ENCODE measurements at places on chromosomes 2 and 18.

DNA sequence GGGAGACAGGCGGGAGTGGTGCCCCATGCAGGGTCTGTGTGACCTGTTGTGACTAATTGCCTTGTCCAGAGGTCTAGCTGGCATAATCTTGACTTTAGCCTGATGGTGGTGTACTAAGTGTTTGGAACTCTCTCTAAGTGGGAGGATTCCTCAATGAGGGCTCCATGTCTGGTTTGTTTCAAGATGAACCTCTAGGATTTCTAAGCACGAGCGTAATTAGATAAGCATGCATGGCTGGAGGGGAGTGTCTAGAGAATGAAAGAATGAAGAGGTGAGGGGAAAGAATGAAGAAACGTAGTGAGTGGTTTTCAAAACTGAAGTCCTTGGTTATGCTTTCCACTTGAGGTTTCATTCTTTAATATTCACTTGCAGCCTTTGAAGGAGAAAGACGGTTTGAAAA lies 833.2 kb upstream of the GYPC start:
- no peak for DNase-seq

DNA sequence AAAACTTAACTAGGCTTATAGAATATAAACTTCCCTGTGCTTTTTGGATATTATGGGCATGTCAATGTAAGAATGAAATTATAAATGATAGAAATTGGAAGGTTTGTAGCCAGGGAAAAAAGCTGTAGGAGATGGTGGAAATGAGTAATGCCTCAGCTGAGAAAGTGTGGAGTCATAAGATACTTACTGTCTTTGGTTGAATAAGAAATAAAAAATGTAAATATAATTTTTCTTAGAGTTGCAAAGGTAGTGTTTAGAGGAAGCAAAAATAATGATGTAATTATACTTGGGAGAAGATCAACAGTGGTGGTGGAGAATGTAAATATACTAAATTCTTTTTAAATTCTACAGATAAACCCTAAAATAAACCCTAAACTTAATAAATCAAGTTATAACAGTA lies 26.2 kb upstream of the RND3 start:
- DNase-seq: no peak

DNA sequence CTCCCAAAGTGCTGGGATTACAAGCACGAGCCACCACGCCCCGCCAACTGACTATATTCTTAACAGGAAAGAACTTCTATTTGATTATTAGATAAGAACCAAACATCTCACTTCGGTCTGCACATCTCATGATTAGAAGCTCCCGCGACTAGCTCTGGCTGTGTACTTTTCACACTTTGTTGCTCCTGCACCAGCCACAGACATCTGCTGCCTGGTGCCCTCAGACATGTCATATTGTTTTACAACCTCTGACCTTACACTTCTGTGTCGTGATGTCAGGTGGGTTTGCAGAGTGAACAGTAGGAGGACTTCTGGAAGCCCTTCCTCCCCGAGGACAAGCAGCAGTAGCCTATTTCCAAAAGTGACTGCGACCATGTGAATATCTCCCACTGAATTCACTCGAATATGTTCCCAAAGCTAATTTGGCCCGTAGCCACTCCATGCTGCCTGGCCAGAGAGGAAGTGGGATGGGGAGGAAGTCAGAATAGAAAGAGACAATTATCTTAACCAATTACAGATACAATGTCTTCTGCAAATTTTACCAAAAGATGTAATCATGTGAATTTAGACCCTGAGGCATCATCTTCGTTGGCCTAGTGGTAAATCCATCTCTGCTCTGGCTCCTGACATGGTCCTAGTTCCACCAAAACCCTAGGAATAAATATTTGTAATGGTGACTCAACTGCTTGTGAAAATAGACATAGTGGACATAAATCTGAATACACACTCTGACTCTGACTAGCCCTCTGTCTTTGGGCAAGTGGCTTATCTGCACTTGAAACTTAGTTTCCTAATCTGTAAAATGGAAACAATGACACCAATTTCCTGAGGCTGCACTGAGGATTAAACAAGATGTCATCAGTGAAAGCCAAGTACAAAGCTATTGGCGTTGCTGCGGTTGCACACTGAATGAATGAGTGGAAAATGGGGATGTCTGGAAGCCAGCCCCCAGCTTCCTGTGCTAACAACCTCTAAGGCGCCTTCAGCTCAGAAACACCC lies 406.1 kb downstream of the LRATD1 start:
- no peak for DNase-seq

- no peak for DNase-seq
Observed at GRCh38 chr2:104462731-104463130, 391.2 kb upstream of the POU3F3 start.

DNA sequence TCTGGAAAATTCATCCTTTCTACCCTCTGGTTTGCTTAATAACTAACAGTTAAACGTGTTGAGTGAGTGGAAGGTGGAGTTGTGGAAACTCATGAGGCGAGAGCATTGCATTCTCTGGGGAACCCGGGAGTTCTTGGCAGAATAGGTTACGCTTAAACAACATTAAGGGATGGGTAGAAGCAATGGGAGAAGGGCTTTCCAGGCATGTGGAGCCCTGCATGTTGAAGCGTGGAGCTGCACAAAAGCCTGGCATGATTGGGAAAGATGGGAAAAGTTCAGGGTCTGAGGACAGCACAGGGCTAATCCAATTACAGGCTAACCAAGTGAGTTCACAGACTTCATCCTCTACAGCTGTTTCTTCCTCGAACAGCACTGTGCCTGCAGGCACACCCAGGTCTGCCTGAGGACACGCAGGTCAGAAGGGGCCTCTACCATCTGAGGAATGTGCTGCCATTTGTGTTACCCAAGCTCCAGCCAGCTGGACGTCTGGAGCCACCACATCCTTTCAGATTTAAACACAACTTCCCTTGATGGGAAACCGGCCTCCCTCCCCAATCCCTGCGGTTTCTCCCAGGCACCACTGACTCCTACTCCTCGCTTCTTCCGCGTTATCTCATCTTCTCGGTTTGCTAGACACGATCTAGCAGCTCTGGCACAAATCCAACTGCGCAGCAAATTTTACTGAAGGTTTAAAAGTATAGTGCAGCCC lies 164.2 kb downstream of the ANTXR1 start:
- no peak for DNase-seq

- no peak for DNase-seq
Observed at GRCh38 chr2:118830118-118830517, 17.3 kb downstream of the EN1 start.

- DNase-seq: no peak
Observed at GRCh38 chr2:46329803-46330775, 32.9 kb downstream of the EPAS1 start.

DNA sequence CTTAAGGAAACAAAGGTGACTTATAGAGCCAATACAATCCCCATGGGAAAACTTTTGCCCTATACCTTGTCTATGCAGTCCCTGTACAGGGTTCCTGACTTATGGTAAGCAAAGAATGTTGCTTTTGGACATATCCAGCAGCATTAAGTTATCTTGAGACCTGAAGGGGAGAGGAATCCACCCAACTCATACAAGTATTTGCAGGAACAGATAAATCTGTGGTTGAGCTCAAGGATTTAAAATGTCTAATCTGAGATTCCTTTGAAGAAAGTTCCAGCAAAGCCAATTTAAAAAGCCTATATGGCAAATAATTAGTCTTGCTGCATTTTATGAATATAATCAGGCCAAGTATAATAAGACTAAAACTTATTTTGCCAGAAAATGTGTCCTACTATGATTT lies 739.5 kb upstream of the CDH2 start:
- no peak for DNase-seq

DNA sequence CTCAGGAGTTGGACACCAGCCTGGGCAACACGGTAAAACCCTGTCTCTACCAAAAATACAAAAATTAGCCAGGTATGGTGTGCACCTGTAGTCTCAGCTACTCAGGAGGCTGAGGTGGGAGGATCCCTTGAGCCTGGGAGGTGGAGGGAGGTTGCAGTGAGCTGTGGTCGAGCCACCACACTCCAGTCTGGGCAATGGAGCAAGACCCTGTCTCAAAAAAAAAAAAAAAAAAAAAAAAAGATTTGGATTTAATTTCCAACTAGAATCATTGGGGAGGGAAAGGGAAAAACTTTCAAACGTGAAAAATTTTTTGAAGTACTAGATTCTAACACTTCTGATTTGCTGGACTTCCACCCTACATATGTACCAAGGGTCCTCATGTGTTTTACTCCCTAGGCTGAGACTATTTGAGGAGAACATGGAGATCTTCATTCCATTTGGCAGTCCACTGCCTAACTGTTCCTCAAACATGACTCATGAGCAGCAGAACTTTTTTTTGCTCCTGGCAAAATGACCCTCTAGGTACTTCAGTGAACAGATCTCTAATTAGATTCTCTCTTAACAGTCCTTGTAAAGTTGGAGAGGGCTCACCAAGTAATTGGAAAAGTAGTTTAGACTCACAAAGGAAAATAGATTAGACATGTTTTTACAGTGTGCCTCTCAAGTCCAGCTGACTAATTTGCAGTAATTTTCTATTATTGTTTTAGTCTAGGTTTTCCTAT lies 267.6 kb downstream of the METTL4 start:
- no peak for DNase-seq

- DNase-seq: no peak
Observed at GRCh38 chr2:233846387-233847247, 7.7 kb downstream of the HJURP start.

DNA sequence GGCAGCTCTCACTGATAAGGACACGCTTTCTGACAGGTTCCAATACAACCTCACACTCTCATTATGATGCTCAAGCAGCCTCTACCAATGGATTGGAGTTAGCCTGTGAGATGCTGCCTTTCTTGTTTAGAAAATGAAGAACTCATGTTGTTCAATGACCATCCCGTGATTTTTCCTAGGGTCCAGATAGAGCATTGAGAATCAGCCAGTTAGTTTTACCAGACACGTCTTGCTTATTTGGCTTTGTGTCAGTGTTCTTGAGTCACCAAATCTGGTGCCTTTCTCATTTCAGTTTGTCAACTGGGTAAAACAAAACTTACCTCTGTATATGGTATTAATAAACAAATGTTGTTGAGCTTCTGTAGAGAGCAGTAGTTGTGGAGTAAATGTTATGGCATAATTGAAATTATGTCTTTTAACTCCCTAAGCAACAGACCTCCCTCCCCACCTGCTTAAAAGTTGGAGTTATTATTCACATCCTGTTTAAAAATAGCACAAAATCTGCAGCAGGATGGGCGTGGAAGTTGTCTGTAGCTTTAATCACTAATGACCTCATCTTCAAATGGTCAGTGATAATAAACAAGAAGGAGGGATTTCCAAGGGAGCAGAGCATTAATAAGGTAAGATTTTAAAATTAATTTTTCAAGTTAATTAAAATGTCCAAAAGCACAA lies 167.3 kb downstream of the HRH4 start:
- DNase-seq: no peak

DNA sequence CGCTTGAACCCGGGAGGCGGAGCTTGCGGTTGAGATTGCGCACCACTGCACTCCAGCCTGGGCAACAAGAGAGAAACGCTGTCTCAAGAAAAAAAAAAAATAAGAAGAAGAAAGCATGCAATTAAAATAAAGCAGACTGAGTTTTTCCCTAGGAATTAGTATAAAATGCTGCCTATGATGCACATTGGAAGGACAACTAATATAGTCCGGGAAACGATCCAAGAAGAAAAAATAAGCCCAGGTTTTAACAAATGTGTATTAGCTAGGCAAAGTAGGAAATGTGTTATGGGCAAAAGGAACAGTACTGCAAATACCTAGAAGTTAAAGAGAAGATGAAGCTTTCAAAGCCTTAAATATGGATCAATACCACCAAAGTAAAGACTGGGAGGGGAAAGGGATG lies 64.0 kb downstream of the SPIRE1 start:
- no peak for DNase-seq

- no peak for DNase-seq
Observed at GRCh38 chr2:241844831-241845578, 13.7 kb downstream of the PDCD1 start.

GRCh38 chr2:95270541-95271081 lies 3.6 kb upstream of the PROM2 start:
- no peak for DNase-seq

GRCh38 chr2:208049441-208049840 lies 24.1 kb upstream of the PLEKHM3 start:
- no peak for DNase-seq

- DNase-seq: no peak
Observed at GRCh38 chr2:191607096-191607495, 70.8 kb upstream of the NABP1 start.

DNA sequence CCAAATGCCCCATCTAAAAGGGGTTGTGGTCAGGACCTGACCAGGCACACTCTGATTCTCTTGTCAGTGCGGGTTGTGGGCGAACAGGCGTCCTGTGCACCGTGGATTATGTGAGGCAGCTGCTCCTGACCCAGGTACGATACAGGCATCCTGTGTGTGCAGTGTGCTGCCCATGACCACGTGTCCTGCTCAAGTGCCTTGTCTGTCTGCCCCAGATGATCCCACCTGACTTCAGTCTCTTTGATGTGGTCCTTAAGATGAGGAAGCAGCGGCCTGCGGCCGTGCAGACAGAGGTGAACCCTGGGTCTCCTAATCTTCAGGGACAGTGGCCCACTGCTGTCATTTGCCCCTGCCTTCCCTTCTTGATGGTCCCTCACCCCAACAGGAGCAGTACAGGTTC lies 14.6 kb downstream of the PTPN18 start:
- DNase-seq: peak; percentile 42

DNA sequence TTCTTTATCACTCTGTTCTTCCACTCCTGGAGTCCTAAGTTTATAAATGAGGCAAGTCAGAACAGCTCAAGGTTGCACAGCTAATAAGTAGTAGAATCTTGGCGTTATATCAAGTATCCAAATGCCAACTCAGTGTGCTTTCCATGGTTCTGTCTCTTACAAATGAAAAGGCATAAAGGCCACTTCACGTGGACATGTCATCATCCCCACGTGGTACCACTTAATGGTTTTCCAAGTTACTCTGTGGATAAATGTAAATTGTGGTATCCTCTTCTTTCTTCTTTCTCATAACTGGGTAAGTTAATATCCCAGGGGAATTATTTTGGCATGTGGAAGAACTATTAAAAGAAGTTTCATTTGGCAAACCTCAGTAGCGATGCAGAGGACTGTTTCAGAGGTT lies 131.5 kb upstream of the L3MBTL4 start:
- DNase-seq: no peak

DNA sequence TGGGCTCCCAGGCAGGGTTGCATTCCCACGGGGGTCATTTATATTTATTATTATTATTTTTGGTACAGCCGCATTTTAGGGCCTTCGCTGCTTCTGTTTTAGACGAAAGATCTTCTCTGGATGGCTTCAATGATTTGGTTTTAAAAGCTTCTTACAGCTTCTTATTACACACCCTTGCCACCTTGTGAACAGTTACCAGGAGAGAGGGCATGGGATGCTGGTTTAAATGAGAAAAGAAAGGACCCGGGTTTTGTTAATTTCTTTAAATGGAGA lies 1.7 kb downstream of the SH3RF3 start:
- DNase-seq: no peak

Measured in stimulated activated naive CD8-positive, alpha-beta T cell treated with anti-CD3 and anti-CD28 coated beads, Interleukin-15, Interleukin-2, amounts not matched to agents 100 U/mL and 50 U/mL, for 24 hours (primary cell).